ENCODE measurements at places on chromosomes 7 and 10.

DNA sequence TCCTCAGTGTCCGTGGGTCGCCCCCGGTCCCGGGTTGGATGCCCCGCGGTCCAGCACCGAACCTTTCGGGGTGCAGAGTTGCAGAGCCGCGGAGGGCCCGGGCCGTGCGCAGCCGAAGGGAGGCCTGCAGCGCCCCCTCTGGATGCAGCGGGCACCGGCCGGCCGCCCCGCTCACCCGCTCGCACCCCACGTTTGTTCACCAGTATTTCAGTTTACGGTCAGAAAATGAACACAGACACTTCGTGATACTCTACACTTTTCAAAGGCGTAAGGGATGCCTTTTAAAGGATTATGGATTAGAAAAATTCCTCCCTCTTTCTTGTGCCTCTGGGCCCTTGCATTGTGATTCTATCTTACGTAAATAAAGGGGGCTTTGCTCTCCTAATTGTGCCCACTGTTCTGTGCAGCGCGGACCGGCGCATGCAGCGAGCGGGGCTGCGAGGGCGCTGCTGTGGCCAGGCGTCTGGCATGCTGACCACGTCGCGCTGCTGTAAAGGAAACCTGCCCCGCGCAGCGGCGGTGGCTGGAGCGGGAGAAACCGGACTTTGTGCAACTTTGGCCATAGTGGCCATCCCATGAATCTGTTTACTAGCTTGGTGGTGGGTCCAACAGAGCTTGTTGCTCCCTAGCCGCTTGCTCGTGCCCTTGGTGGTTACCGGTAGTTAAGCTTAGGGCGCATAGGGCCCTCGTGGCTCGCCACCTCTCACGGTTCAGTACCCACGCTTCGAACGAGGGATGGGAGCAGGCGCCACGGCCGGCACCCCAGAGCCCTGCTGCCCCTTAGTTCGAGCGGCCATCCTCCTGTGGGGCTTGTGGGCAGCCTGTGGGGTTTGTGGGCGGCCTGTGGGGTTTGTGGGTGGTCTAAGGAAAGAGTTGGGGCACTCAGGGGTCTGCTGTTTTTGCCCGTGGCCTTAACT, 739 bp upstream of the MEST start:
- no peak for DNase-seq

- no peak for DNase-seq
Measured at GRCh38 chr7:94062372-94062771, 58.2 kb upstream of the BET1 start.

- DNase-seq, result no peak
Measured at GRCh38 chr10:129655007-129655678, 188.1 kb downstream of the MGMT start.

DNA sequence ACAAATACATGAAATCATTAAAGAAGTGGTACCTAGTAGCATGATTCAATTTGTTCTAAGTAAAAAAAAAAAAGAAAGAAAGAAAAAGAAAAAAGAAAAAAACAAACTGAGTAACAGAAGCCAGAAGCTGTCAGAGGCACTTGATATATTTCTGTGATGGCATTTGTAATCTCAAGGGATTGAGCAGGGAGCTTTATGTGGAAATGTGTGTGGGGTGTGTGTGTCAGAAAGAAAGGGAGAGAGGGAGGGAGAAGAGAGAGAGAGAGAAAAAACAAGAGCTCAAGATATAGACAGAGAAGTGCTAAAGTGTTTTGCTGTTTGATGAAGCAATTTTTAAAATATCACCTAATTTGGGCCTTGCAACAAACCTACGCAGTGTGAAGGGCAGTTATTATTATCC, 357.6 kb upstream of the PCDH15 start:
- DNase-seq, result no peak

DNA sequence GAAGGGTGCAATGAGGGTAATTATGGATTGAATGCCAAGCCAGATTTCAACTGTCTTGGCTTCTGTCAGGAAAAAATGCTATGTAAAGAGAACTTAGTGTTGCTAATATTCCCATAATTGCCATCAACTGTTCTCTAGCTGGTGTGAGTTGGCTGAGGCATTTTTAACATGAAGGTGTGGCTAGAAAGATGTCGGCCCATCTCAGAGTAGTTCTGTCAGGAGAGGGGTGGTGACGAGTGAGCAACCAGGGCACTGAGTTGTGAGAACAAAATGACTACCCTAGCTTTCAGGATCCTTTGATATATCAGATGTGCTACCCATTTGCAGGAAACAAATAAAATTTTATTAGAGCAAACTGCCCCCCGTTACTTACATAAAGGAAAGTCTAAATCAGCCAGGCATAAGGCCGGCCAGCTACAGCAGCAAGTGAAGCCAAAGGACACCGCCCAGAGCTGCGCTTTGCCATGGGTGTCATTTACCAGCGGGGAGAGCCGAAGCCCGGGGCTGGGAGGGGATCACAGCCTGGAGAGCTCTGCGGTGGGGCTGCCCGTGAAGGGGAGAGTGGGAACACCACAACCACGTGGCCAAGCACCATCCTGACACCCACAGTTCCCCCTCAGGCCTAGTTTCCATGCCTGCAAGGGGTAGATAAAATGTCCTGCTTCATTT, 141.4 kb downstream of the ICA1 start:
- no peak for DNase-seq

DNA sequence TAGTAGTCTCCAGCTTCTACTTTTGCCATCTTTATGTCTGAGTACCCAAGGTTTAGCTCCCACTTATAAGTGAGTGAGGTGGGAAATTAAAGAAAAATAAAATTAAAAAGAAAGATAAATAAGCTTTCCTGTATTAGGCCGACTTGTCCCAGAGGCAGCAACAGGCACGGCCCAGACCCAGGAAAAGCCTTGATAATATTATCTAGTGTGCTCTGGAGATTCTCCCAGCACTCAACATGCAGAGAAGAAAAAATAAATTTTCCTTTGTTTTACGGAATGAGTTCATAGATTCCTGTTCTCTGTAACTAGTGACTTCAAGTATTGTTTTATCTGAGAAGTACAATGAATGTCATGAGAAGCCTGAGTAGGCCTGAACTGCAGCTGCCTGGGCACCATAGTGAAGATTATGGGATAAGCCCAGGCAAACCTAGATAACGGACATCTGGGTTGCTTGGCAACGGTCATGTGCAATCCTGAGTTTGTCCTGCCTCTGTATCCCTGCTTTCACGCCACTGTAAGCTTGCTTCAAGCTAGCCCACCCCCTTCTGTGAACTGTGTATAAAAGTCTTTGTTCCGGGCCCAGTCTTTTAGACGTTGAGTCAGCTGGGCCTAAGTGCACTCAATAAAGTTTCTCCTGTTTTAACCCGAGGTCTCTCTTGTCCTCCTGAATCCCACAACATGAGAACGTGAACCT, 6.4 kb downstream of the ATE1 start:
- DNase-seq, result no peak

DNA sequence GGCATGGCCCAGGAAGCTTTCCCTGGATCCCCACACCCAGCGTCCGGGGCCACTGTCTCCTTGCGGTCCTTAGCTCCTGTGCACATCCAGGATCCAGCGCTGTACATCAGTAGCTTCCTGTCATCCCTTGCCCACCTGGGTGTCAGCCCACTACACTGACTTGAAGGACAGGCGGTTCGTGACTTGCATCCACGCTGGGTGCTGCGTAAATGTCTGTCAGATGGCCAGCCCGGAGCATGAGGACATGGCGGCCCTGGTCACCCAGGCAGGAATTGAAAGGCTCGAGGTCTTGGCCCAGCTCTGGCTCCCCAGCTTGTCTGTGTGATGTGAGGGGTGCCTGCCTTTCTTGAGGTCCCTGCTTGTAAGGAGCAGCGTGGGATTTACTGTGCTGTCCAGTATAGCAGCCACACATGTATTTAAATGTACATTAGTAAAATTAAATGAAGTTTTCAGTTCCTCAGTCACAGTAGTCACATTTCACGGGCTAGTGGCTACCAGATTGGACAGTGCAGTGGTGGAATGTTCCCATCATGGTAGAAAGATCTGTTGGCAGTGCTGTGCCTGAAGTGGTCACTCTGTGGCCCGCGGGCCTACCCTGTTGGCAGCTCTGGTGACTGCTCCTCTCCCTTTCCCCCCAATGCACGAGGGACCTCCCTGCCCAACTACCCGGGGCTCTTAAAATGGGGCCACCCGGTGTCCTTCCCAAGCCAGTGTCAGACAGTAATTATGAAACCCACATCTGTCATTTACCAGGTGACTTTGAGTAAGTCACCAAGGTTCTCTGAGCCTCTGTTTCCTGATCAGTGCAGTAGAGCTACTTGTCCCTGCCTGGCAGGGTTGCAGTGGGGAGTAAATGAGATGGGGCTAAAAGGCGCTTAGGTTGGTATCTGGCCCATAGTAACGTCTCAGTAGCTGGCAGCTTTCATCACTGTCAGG, 97.8 kb upstream of the PPIF start:
- DNase-seq, result no peak

DNA sequence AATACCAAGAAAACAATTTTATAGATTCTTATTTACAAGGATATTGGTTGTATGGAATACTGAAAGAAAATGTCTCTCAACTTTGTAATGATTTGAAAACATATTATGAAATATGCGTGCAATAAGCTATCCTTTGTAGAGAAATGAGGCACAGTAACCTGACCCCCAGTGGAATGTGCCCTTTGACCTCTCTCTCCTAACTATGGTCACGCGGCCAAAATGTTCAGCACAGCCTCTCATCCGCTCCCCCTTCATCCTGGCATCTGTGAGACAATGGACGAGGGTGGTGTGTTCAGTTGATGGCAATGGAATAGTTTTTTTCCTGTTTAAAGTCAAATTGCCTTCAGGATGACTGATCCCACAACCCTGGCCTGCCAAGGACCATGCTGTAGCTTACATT, 13.3 kb downstream of the BEND7 start:
- DNase-seq, result no peak

GRCh38 chr7:98878365-98879197, at the start of gene TRRAP:
Gene TRRAP, plus strand, starts transcription at chr7:98878532. Its CDS starts 2,619 bp downstream, at chr7:98881151.
- peak; percentile 68 for DNase-seq

GRCh38 chr7:14836571-14837189, 65.9 kb downstream of the DGKB start:
- DNase-seq, result no peak

- DNase-seq, result no peak
Measured at GRCh38 chr7:93117327-93117726, 452 bp downstream of the SAMD9 start.

- DNase-seq, result no peak
Measured at GRCh38 chr10:84668186-84668763, 339.9 kb downstream of the CCSER2 start.

GRCh38 chr7:22386206-22386858, 29.4 kb upstream of the RAPGEF5 start:
- no peak for DNase-seq

DNA sequence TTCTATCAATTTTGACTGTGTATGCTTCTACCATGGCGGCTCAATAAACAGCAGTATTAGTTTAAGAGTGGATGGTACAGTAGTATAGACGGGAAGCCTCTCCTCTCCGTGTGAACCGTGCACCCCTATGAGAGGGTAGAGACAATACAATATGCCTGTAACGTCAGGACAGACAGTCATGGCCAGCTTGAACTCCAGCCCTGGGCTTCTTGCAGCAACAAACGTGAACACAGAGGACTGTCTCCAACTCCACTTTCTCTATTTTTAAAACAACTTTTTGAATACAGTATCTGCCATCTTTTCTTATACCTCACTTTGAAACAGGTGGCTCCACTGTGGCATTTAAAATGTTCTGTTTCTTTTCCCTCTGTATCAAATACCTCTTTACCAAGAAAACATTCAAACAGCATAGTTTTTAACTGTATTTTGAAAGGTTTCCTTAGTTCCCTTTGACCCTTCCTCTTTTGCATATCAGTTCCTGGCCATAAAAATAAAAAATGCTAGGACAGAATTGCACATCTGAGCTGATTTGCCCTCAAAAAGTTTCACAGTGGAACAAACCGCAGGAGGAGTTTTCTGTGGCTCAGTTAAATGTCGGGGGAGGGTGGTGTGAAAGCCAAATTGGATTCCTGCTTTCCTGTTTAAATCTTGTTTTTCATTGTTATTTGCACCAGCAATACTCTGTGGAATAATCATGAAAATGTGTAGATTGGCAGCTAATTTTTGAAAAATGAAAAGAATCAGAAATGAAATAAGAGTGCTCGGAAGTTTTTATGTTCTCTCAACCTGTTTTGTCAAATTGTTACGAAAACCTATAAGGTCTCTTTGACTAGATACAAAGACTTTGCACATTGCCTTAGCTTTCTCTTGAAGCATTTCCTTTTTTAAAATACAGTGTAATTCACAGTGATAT, 8.0 kb downstream of the IKZF1 start:
- DNase-seq, result no peak
